ENCODE measurements at places on chromosomes 5 and 9.
A peak's percentile ranks its signal among the peaks of the same experiment; 100 is the strongest.

- no peak for DNase-seq
Observed at GRCh38 chr9:131707733-131708157, 32.1 kb downstream of the RAPGEF1 start.

DNA sequence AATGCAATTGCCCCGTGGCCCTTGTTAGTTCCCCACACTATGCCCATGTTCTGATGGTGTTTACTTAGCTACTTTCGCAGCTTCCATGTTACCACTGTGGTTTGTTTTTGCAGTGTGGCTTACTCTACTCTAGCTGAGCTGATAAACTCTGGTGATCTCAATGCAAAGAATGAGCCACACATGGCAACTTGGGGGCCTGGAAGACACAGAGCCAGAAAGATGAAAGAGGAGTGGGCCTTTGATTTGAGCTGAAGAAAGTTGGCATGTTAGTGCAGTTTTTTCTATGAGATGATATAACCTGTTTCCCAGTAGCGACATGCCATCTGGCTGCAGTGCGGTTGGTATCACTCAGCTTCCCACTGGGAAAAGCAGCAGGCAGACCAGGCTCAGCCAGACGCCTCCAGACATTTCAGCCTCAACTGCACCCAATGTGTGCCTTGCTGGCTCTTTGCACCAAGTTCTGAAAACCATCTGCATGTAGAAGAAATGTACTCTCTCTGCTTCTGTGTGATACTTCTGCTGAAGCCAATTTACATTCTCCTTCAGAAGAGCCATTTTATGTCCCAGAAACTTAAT lies 329.4 kb downstream of the ARHGEF28 start:
- no peak for DNase-seq

DNA sequence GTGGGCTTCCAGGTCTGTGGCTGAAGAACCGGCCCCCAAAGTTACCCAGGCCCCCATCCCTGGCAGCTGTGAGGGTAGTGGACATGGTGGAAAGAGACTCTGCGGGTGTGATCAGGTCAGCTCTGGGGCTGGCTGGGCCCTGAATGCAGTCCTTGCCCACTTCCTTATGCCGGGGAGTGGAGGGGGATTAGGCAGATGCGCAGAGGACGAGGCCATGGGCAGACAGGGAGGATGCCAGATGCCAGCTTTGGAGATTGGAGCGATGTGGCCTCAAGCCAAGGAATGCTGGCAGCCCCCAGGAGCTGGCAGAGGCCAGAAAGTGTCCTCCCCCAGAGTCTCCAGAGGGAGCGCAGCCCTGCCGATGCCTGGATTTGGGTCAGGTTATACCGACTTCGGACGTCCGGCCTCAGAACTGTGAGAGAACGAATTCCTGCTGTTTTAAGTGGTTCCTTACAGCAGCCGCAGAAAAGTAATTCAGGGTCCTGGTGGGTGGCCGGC lies 69.8 kb downstream of the ADAMTS2 start:
- no peak for DNase-seq

GRCh38 chr9:2155966-2156365 lies 140.8 kb downstream of the SMARCA2 start:
- no peak for DNase-seq

DNA sequence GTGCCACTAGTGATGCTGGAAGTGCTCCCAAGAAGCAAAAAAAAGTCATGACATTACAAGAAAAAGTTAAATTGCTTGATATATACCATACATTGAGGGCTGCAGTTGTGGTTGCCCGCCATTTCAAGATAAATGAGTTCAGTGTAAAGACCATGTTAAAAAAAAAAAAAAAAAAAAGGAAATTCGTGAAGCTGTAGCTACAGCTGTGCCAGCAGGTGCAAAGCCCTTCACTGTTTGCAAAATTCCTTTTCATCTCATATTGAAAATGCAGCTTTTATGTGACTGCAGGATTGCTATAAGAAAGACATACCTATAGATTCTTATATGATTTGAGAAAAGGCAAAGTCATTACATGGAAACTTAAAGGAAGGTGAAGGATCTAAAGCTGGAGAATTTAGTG lies 179.6 kb upstream of the POU5F2 start:
- DNase-seq: no peak

DNA sequence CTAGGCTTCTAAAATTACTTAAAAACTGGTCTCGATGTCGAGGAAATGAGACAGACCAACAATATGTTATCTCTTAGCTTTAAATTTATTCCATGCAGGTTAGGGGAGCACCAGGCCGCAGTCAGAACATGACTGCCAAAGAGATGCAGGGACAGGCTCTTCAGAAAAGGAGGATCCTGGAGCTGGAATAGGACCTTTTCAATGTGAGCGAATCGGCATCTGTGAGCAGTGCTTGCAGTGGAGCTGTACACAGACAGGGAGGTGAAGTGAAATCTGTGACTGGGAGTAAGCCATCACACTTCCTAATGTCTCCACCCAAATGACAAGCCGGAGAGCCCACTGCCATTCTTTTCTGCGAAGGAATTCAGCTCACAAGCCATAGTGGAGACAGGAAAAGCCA lies 78.2 kb downstream of the EFNA5 start:
- no peak for DNase-seq

GRCh38 chr5:119354537-119355243 lies 1.1 kb upstream of the TNFAIP8 start:
- DNase-seq: no peak

GRCh38 chr9:89724659-89725058 lies 119.8 kb downstream of the GADD45G start:
- no peak for DNase-seq

GRCh38 chr9:93954434-93955061 lies 607 bp downstream of the BARX1 start:
- DNase-seq: no peak

DNA sequence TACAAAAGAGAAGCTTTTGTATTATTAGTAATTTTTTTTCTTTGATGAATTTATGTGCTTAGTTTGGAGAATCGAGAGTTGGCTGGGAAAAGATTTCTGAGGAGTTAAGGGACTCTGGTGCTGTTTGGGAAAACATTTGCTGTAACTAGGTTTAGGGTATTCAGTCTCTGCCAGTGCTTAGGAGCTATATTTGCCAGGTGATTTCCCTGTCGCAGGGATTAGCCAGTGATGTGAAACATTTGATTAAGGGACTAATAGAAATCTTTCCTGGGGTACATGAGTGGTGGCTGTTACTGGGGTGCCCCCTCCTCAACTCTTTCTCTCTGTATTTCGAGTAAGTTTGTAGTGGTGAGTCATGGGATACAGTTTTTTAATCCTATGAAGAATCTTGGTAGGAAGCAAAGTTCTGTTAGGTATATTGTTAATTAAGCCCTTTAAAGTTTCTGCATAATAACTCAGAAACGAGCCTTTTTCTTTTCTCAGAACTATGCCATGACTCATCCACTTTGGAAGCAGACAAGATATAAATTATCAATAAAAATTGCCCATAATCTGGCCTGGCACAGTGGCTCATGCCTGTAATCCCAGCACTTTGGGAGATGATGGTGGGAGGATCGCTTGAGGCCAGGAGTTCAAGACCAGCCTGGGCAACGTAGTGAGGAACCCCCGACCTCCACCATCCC lies 18.6 kb downstream of the RGMB start:
- no peak for DNase-seq

- peak; percentile 49 for DNase-seq
Observed at GRCh38 chr5:62306896-62307689, 1.1 kb downstream of the KIF2A start.

GRCh38 chr9:78541868-78542443 lies 245.0 kb downstream of the PSAT1 start:
- DNase-seq: no peak

DNA sequence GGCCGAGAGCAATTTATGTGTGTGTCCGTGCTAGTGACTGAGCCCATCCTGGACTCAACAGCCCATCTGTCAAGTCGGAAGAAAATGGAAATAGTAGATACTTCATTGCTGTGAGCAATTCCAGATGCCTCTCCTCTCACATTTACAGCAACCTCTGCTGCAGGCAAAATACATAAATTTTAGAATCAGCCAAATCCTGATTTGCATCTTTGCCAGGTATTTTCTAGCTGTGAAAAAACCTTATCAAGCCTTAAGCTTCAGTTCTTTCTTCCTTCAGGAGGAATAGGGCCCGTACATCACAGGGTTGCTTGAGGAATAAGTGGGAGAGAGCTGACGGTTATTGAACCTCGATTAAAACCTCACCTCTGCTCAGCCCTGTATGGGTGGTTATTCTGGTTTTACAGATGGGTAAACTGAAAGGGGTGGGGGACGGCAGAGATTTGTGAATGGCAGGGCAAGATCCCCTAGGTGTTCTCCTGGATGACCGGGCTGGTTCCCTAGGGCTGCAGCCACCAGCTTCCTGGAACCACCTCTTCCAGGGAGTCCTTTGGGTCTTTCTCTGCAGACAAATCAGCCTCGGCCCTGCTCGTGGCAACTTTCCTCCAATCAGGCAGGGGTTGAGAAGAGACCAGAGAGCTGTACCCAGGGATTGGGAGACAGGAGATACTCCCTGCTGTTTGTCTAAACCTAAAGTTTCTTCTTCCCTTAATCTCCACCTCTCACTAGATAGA lies 5.3 kb upstream of the MSX2 start:
- no peak for DNase-seq

GRCh38 chr5:61598126-61598525 lies 266.1 kb downstream of the ZSWIM6 start:
- DNase-seq: no peak

DNA sequence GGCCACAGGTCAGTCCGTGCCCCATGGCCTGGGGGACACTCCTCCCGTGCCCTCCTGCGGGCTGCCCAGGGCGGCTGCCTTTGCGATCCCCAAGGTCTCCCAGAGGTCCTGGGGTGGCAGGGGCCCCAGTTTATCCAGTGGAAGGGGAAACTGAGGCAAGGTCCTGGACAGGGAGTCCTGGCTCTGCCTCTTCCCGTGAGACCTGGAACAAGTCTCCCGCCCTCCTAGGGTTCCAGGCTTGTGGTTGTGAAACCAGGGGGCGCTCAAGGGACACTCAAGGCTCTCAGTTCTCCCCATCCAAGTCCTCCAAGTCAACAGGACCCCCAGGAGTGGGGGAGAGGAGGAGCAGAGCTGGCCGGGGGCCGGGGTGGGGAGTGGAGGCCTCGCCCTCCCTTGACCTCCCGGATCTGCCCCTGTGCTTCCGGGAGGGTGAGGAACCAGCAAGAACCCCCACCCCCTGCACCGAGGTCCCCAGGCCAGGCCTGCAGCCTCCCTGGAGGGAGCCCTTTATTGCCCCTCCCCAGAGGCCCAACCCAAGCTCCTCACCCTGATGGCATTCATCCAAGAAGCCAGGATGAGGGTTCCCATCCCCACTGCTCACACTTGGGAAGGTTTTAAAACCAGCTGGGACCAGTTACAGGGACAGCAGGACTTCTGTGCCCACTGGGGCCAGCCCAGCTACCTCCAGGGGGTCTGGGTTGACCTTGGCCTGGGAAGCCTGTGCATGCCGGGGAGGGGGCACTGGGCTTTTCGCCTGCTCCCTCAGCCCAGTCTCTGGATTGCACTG lies 24.7 kb upstream of the TMEM250 start:
- no peak for DNase-seq

DNA sequence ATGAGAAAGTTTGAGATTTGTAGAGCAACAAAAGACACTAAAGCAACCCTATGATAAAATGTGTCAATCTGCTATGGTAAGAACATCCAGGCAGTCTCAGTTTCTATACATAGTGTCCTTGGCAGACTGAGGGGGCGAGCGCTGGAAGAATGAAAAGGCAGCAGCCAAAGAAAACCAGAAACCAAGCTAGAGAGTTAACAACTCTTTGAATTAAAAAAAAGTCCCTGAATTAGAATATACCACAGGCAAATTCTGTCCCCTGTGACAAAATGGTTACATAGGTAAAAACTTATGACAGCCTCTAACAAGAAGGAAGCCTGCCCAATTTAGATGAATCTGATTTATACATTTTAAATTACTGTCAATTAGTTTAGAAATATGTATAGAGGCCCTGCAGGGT lies 106.7 kb downstream of the OXCT1 start:
- no peak for DNase-seq

- DNase-seq: no peak
Observed at GRCh38 chr9:18638371-18639249, 164.7 kb downstream of the ADAMTSL1 start.

DNA sequence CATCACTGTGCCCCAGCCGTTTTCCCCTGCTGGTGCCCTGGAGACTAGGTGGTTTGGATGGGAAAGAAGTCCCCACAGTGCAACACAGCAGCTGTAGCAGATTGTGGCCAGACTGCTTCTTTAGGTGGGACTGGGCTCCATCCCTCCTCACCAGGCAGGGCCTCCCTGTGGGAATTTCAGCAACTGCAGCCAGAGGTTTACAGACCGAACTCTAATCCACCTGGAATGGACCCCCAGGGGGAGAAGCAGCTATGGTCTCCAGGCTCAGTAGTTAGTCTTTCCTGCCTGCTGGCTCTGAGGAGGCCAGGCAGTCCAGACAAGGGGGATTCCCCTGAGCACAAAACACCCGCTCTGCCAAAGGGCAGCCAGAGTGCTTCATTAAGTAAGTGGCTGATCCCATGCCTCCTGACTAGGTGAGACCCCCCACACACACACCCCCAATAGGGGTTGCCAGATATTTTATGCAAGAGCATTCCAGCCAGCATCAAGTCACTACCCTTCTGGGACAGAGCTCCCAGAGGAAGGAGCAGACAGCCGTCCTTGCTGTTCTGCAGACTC lies 188.9 kb downstream of the SGCD start:
- no peak for DNase-seq

DNA sequence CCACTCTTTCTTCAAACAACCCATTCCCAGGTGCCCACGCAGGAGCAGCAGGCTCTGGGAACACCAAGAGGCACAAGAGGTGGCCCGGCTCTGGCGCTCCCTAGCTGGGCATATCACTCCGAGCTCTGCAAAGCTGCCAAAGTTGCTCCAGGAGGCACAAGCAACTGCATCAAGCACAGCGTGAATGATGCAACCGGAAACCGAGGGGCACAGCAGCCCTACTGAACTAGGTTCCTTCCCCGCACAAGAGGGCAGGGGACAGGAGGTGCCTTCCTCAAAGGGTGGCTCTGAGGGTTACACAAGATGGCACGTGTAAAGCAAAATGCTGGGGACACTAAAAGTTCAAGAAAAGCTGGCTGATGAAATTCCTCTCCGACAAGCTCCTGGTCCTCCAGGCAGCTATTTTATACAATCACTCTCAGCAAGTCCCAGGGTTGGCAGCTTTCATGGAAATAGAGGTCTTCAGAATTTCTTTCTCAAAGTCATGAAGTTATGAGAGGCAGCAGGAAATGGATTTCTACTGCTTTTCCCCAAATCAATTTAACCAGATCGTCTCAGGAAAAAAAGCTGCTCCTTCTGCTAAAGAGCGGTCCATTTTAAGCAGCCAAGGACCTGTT lies 22.9 kb downstream of the PSMB7 start:
- DNase-seq: no peak

DNA sequence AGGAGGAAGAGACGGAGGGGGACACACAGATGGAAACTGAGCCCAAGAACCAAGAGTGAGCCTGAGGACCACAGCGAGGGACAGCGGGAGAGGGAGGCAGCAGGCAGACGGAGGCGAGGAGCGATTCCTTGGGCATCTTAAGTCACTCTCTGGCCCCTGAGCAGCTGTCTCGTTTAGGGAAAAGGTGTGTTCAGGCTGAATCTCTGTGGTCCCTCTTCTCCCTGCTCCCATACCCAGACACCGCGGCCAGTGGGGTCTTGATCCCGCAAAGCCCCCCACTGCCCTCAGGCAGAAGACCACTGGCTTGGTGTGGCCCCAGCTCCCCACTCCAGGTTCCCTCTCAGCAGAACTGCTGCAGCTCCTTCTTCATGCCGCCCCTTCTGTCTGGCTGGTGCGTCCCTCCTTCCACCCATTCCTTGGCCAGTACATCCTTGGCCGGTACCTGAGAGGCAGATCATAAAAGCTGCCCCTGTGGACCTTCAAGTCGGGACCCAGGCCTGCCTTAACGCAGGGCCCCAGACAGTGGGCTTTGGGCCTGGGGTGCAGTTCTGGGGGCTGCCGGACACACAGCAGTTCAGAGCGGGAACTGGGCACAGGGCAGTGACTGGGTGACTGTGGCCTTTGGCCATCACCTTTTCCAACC lies 5.8 kb upstream of the RALGDS start:
- DNase-seq: no peak

Data from memory B cell (primary cell).